ENCODE measurements at places on chromosomes 7 and 10.

DNA sequence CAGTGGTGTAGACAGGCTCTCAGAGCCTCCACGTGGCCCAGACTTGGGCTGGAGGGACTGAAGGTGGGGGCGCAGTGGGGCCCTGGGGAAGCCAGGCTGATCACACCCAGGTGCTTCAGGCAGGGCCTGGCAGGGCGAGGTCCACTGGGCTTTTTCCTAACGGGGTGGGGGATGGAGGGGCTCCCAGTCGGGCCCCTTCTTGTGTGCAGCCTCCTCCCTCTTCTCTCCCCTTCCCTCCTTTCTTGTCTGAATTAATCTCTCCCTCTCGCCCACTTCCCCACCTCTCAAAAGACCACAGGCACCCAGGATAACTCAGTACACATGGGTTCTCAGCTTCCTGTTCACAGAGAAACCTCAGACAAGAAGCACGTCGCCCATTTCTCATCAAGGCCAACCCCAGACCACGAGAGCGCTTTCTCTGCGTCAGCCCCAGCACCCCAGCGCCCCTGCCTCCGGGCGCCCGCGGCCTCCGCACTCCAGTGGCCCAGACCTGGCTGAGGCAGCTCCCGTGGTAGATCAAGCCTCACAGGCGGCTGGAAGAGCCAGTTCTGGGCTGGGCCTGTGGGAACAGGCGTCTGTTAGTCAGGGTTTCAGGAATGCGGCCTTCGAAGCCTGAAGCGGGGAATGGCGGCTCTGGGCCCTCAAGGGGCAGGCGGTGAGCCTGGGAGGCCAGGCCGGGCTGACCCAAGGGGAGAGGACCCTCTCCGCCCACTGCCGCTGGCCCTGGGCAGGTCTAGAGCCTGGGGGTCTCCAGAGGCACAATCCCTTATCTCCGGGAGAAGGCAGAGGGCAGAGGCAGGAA is 50.6 kb downstream of the PWWP2B start:
- peak; percentile 73 for DNase-seq

DNA sequence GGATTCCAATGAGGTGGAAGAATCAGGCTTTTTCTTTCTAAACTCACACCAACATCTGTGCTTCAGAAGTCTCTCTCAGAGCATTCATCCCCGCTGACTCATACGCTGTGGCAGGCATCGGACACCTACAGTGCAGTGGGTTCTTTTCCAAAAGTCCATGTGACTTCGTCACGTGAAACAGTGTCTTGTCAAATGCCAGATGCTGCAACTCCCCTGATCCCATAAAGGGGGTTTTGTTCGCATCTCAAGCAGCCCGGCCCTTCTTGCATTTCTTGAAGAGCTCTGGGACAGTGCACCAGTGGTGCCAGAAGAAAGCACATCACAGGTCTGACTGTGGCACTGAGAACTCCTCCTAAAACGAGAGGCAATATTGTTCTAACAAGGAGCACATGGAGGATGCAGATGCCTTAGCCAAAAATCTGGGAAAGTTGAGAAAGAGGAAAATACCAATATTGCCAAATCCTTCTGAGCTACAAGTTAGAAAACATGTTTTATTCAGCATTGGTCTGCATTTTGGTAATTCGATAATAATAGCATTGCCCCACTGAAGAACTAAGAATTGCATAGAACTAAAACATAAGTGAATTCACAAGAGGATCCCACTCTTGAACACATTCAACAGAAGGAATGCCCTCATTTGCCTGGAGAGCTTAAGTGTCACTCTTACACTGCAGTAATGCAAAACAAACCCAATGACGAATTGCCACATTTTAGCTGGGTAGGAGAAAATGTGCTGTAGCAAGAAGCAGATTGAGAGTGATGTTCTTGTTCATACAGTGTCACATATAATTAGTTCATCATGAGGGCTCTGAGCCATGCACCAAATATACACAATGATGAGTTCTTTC is 204.4 kb downstream of the CXCL12 start:
- no peak for DNase-seq

GRCh38 chr10:103569896-103570295 is 76.4 kb downstream of the NEURL1 start:
- DNase-seq, result no peak

DNA sequence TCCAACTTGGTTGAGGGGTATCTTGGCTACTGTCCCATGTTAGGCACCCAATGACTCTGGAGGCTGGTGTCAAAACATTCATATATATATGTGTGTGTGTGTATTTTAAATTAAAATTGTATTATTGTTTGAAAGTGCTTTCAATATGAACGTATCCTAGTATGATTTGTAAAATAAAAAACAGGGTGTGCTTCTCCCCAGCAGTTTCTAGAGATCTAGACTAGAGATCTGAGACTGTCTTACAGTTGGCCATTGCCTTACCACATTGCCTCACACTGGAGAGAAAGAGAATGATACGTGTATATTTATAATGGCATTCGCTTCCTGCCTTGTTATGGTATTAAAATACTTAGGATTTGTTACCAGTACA is 1.2 kb downstream of the BAG3 start:
- no peak for DNase-seq

- DNase-seq, result no peak
Measured at GRCh38 chr10:53127686-53128085, 355.1 kb upstream of the MBL2 start.

DNA sequence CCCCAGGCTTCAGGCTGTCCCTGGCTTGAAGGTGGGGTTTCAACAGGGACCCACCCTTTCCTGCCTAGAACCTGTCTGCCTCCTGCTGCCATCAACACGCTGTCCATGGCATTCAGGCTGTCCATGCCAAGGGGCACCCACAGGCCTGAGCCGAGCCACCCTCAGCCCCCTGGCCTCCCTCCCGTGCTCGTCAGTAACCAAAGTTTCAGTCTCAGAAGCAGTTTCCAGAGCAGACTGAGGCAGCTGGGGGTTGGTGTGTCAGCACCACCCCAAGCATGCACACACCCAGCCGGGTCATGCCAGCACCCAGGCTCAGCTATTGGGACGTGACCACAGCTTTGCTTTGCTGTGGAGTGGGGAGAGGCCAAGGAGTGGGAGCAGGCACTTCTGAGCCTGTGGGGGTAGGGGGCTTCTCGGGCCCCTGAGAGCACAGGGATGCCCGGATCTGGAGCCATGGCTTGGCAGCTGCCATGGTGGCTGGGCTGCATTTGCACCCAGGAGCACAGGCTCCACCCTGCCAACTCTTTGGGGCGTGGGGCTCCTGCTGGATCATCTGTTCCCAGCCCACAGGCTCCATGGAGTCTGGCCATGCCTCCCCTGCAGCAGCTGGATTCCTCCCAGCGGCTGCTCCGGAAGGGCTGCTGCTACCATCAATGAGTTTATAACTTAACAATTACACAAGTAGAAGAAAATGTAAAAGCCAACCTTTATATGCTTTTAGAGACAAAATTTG is 314.5 kb upstream of the SEMA3C start:
- no peak for DNase-seq

DNA sequence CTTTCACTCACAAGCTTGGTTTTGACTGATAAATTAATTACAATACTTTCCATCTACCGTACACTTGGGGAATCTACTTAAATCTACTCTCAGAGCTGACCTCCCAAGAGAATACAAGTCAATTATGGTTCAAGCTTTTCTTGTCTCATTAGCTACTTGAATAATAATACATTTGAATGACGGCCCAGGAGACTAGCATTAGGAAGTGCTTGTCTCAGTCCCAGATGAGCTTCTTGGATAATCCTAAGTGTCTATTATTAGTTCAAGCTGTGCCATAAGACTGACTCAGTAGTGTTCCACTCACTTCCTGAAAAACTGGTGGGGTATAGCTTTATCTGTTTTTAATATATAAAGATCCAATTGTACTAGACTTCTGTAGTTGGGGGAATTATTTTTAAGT is 100.2 kb downstream of the GNAT3 start:
- DNase-seq, result no peak

DNA sequence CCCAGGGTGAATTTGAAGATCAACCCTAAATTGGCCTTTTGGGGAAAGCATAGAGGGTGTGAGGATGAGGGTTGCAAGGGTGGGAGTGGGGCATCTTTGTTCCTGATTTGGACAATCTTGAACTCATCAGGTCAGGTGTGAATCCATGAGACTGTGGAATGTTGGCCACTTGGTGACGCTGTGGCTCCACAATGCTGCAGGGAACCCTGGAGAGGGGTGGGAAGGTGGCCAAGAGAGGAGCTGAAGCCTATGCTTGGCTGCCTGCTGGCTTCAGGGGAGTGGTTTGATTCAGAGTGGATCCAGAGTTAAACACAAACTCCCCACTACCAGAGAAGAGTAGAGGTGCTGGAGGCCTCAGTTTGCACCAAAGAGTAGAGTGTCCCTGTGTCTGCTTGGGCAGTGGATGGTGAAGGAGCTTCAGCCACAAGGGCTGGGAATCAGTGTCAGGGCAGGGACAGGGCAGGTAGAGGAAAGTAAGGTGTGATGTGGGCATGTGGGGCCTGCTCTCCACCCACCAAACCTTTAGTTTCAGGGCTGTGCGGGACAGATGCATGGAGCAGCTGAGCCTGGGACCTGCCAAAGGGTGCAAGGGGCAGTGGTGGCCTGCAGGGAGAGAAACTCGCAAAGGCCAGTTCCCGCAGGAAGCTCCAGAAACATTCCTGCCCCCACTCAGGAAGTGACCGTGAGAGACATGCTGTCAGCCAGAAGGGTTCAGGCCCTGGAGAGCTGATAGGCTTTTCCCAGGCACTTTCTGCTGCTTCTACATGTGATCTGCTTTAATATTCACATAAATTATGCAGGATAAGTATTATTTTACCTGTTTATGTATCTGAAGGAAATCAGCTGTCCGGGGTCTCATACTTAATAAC is 81.0 kb upstream of the PRSS58 start:
- DNase-seq, result no peak
